ENCODE measurements at places on chromosomes 5 and 9. TPM values are rescaled to one million over a fixed set of nuclear protein-coding genes. Genes with fewer than 3 reads are reported as not detected.

PRDM9 gene
- total RNA-seq = not detected

PCDHGA11 gene
- total RNA-seq = 7.1 TPM

PCDHB4 gene
- 2.3 TPM for total RNA-seq

YTHDC2 gene
- 17.6 TPM for total RNA-seq

ADAMTS19 gene
- total RNA-seq = 30.5 TPM

CARTPT gene
- not detected for total RNA-seq

OGN gene
- 0.11 TPM for total RNA-seq

PCDHGB1 gene
- total RNA-seq = 5.6 TPM

SERF1A gene
- total RNA-seq = 16.5 TPM

PPP2R2B gene
- total RNA-seq = 13.2 TPM

OR1Q1 gene
- total RNA-seq = not detected

DMRT3 gene
- not detected for total RNA-seq

ZBED3 gene
- 7.0 TPM for total RNA-seq

DROSHA gene
- 125 TPM for total RNA-seq

OR13C4 gene
- not detected for total RNA-seq

GLRA1 gene
- not detected for total RNA-seq

PAEP gene
- total RNA-seq = not detected

DDX46 gene
- total RNA-seq = 91.4 TPM
